ENCODE measurements at places on chromosomes 12 and 14. TPM values are rescaled to one million over a fixed set of nuclear protein-coding genes. Genes with fewer than 3 reads are reported as not detected.
A peak's percentile ranks its signal among the peaks of the same experiment; 100 is the strongest.

DNA sequence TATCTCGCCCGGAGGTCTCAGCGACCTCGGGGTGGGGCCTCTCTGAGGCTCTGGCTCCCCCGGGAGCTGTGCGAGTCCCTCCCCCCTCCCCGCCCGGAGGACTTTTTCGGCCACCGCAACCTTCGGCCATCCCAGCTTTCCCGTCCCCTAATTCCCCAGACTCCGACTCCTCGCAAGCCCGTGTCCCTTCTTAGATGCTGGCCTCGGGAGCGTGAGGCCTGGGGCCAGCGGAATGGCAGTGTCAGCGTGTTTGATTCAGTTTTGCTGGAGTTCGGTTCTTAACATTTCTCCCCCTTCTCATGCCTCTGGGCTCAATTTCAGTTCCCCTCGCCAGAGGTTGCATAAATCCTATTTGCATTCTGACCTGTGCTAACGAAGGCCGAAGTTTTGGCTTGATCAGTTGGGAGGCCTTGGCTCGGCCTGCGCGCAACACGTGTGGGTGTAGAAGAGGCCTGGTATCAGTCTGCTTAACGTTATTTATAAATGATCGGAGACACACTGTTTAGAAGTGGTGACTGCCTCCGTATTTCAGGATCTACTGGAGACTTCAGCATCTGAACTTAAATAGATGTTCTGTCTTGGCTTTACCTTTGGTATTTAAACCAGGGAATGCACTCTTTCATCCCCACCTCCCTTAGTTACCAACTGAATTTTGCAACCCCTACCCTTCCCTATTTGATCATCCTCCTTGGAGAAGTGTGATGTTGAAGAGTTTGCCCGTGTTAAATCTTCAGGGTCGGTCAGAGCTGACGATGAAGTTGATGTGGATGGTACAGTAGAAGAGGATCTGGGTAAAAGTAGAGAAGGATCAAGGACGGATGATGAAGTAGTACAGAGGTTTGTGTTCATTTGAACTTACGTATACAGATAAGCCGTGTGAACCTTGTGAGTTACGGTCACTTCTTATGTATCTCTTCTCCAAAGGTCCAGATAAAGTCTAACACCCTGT lies 851 bp downstream of the HSP90B1 start:
- peak; percentile 24 for DNase-seq

- no peak for DNase-seq
Observed at GRCh38 chr12:28569698-28570411, 379.6 kb downstream of the CCDC91 start.

GRCh38 chr12:78406213-78406612 lies 458.4 kb upstream of the SYT1 start:
- no peak for DNase-seq

- no peak for DNase-seq
Observed at GRCh38 chr12:30678221-30678620, 17.4 kb downstream of the IPO8 start.

DNA sequence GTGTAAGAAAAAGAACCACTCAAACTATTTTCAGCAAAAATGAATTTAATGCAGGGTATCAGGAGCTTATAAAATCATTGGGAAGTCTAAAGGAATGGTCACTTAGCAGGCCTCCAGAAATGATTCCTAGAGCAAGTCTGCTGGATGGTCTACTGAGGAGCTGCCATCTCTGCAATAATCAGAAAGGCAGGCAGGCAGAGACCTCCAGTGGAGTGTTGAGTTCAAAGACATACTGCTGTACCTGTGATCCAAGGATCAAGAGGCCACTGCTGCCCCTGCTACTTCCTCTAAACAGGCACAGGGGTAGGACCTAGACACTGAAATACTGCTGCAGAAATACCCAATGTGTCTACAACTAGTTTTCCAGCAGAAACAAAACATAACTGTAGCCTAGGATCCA lies 14.5 kb upstream of the KICS2 start:
- no peak for DNase-seq

GRCh38 chr14:81028461-81028860 lies 73.0 kb downstream of the TSHR start:
- DNase-seq, result no peak

DNA sequence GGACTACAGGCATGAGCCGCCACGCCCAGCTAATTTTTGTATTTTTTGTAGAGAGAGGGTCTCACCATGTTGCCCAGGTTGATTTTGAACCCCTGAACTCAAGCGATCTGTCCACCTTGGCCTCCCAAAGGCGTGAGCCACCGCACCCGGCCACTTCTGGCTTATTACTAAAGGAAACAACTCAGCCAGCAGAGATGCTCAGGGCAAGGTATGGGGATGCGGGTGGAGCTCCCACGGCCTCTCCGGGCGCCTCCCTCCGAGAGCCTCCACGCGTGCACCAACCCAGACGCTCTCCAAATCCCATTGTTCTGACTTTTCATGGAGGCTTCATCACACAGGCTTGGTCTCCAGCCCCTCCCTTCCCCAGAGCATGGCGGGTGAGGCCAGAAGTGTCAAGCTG lies 6.1 kb upstream of the GPR132 start:
- DNase-seq, result no peak

DNA sequence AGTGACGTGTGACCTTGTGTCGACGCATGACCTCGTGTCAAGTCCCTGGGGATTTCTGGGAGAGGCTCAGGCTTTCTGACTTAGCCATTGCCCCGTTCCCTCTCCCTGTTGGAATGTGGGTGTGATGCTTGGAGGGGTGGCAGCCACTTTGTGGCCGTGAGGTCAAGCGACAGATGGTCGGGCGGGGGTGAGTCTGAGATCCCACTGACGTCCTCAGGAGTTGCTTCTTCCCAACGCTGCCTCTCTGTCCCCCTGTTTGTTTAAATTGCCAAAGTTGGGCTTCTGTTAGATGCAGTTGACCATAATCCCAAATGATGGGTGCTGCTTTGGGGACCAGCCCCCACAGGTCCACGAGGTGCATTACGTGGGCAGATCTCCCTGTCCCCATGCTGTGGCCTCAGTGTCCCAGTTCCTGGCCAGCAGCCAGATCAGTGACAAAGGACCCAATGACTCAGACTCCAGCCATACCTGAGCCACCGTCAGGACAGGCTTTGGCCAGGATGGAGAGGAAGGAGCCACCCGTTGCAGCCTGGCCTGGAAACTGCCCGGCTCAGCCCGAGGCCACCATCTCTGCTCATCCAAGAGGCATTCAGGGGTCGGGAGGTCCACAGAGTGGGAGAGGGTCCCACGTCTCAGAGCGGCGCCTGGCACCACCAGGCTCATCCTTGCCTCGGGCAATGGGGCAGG lies 34.4 kb upstream of the GALNT9 start:
- DNase-seq, result no peak

DNA sequence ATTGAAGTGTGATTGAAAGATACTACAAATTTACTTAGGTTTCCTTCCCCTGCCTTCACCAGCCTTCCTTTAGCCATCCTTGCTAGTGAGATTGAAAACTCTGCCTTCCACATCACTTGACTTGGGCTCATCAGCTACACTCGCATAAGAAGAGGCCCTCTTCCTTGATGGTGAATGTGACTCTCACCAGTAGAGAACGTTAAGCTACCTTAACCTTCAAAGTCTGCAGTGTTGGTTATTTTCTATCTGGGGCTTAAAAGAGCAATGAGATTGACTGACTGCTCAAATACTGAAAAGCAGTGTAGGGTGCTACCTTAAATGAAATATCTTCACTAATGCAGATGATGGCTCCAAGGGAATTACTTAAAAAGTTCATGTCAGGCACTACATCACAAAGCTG lies 271.8 kb downstream of the EGLN3 start:
- DNase-seq, result no peak

GRCh38 chr14:74964787-74965485 lies 9.5 kb upstream of the PGF start:
- no peak for DNase-seq

- peak; percentile 68 for DNase-seq
Observed at GRCh38 chr12:51392556-51393237, 1.5 kb upstream of the GALNT6 start.

DNA sequence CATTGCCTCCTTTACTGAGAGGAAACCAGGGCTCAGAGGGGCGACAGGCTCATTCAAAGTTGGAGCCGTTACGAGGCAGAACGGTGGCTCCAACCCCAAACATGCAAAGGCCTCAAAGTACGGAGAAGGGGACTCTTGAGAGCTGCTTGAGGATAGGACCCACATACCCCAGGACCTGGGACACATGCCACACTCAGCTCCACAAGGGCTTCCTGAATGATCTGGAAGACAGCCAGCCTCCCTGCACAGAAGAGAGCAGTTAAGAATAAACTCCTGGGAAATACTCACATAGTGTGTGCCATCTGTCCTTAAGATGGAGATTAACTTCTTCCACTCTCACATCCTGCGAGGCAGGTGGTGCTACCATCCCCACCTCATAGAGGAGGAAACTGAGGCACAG lies 26.6 kb upstream of the NXPH4 start:
- no peak for DNase-seq

DNA sequence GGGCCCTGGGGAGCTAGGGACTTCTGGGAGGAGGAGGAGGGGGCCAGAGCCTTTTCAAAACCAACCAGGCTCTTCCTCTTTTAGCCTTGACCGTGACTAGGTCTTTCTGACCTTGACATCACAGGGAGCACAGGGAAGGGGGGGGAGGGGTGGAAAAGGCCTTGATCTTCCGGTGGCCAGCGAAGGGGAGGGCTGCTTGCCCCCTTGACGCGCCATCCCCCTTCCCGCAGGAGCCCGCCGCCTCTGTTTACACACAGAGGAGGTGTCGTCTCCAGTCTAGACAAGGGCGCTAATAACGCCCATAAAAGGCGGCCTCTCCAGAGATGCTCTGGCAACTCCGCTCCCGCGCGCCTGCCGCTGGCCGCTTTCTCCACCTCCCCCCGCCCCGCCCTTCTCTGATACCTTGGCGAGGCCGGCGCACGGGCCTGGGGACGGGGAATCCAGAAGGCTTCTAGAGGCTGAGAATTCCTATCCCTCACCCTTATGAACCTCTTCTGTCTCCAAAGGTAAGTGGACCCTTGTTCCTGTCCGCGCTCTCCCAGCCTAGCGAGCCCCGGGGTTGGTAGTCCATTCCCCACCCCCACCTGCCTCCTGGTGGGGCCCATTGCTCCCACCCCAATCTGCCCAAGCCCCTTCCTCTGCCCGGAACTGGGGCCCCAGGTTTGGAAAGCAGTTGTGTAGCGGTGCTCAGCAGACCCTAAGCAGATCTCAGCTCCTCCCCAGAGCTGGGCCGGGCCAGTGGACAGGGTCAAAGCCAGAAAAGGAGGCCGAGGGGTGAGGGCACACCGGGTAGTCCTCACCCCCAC lies 4.9 kb upstream of the HOXC12 start:
- DNase-seq, result no peak

- peak; percentile 35 for DNase-seq
Observed at GRCh38 chr12:13175499-13175898, 21.0 kb upstream of the EMP1 start.

DNA sequence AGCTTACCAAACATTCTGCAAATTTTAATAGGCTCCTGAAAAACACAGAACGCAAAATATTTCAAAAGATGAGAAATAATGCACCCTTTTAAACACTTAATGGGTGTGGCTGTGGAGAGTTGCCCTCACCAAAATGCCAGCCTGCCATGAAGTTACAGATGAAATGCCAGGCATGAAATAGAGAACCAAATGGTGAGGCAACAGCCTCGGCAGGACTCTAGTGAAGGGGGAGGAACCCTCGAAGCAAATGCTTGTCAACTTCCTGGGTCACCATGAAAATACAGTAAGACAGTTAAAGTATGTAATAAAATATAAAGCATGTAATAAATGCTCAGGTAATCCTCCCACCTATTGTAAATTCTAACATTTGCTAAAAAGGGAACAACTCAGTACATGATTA lies 24.1 kb downstream of the DUSP16 start:
- no peak for DNase-seq

DNA sequence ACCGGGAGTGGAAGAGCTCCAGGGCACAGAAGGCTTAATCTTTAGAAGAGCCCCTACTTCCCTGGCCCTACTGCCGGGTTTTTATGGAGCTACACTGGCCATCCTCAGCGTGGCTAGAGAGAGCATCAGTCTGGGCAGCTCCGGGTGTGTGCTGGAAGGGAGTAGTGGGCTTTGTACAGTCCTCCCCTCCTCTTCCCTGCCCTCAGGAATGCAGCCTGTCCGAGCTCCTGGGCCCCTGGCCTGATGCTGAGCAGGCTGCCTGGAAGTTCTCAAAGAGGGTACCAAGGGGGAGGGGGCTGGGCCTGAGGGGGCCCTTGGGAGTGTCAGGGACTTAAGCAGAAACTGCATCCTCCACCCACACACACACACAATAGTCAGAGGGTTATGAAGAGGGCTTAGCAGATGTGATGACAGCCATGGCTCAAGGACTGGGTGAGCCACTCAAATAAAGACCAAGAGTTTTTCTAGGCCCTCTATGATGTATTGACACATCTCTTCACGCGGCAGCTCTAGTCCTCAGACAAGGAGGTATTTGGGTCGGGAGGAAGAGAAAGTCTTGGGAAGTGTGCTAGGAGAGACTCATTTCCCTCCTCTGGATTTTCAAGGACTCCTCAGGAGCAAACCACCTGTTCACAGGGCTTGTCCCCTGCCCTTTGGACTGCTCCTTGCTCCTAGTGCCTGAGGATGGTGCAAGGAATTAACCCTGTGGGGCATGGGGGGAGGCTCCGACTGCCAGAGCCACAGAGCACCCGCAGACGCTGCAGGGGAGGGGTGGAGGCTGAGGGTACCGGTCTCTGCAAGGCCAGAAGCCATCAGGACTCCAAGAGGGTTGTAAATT lies 16.5 kb upstream of the FIGNL2 start:
- DNase-seq, result peak; percentile 59

DNA sequence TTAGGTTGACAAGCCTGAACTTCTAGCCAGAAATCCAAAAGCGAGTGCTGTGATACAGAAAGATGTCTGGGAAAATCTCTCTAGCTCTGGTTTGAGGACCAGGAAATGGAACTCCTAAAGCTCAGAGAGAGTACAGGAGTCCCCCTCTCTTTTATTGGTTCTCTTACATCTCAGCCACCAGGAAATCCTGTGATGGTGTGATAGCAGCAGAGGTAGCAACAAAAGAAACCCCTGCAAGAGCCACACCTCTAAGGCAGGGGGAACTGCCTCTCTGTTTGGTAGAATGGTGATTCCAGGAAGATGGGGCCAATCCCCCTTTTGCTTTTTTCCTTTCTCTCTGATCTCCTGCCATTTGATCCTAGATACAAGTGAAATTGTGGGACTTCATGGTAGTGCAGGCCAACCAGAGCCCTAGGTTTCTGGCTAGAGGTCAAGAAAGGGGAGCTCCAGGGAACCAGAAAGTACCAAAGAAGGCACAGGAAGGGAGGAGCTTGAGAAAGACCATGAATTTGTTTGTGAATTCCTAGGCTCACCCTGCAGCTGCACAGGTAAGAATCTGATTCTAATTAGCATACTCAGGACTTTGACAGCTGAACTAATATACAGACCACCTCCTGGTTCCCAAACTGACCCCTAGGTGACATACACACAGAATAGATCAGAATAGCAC lies 88.5 kb downstream of the PAPLN start:
- no peak for DNase-seq

- no peak for DNase-seq
Observed at GRCh38 chr14:91290986-91291385, 46.5 kb upstream of the GPR68 start.

GRCh38 chr12:97502600-97502999 lies 40.0 kb downstream of the RMST start:
- DNase-seq, result no peak

The ARHGDIB gene
- polyA plus RNA-seq, result 14.2 TPM

The BCL2L14 gene
- 4.9 TPM for polyA plus RNA-seq

The ZFYVE26 gene
- polyA plus RNA-seq, result 5.5 TPM

The LTBP2 gene
- 7.6 TPM for polyA plus RNA-seq

The ADAM21 gene
- 1.1 TPM for polyA plus RNA-seq

The SERPINA9 gene
- not detected for polyA plus RNA-seq

The KRT72 gene
- polyA plus RNA-seq, result not detected

The ADCY4 gene
- 4.1 TPM for polyA plus RNA-seq

The LAG3 gene
- 1.2 TPM for polyA plus RNA-seq

The KLRC1 gene
- not detected for polyA plus RNA-seq

The FOXA1 gene
- polyA plus RNA-seq, result 85.7 TPM

The RASSF9 gene
- polyA plus RNA-seq, result 0.31 TPM

Measured in hepatocyte (in vitro differentiated cells).